ENCODE measurements at places on chromosomes 7 and 10.

GRCh38 chr7:8500286-8500685 lies 66.9 kb downstream of the NXPH1 start:
- no peak for DNase-seq

DNA sequence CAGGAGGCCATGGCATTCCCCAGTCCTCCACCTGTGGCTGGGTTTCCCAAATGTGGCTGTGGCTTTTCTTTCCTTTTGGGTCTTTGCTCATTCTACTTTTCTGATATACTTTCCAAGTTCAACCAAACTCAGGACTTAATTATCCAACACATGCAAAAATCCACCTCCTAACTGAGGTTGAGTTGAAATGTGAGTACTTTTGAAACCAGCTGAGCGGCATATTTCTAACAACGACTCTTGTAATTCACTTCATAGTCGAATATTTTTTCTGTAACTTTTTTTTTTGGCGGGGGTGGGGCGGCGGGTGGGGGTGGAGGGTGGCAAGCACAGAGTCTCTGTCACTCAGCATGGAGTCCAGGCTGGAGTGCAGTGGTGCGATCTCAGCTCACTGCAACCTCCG lies 165.2 kb upstream of the PITRM1 start:
- no peak for DNase-seq

- no peak for DNase-seq
Measured at GRCh38 chr7:127530148-127530547, 55.2 kb downstream of the GCC1 start.

- no peak for DNase-seq
Measured at GRCh38 chr7:23107781-23108180, 2.2 kb downstream of the KLHL7 start.

DNA sequence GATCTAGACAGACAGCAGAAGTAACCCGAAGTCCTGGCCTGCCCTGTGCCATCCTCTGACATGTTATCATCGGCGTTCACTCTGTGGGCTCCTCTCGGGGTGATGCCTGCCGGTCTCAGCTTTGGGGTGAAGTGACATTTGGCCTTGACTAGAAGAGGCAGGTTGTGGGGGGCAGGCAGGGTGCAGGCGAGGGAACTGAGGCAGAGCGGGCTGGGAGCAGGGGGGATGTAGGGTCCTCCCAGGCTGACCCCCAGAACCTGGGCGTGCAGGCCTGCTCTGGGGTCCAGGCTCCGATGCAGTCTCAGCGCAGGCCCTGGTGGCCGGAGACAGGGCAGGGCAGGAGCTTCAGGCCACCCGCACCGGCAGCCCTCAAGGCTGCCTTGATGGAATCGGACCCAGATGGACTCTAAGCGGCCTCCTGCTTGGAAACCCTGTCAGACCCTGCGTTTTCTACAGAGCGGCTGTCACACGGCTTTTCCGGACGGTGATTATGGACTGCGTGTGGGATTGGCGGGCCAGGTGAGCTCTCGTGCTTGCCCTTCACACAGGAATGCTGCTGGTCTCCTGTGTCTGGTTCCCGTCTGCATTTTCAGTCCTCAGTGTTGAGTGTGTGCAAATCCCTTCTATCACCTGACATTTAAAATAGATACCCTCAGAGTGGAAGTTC lies 842 bp upstream of the JAKMIP3 start:
- no peak for DNase-seq

GRCh38 chr7:95631527-95631926 lies 35.2 kb upstream of the PDK4 start:
- no peak for DNase-seq

- DNase-seq: no peak
Measured at GRCh38 chr7:158771213-158771834, 58.0 kb downstream of the ESYT2 start.

DNA sequence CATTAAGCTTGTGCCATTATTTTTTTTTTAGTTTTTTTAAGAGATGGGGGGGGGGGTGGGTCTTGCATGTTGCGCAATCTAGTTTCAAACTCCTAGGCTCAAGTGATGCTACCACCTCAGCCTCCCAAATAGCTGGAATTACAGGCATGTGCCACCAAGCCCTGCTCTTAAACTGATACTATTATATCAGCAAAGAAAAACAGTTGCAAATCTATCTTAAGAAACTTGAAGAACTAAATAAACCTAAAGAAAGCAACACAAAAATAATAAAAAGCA lies 47.5 kb downstream of the BRAF start:
- DNase-seq: no peak

DNA sequence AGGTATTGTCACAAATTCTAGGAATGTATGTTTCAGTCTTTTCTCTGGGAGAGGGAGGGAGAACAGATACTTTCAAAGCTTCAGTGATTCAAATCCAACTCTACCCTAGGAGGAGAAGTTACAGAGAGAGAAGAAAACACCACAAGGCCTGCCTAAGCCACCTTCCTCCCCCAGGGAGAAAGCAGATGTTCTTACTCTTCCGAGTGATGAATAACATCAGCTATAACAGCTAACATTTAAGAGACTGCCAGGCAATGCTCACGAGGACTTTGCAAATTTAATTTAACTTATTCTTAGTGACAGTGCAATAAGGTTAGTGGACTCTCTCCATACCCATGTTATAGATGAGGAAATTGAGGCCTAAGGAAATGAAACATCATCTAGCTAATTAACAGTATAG lies 36.8 kb downstream of the TAS2R41 start:
- no peak for DNase-seq

DNA sequence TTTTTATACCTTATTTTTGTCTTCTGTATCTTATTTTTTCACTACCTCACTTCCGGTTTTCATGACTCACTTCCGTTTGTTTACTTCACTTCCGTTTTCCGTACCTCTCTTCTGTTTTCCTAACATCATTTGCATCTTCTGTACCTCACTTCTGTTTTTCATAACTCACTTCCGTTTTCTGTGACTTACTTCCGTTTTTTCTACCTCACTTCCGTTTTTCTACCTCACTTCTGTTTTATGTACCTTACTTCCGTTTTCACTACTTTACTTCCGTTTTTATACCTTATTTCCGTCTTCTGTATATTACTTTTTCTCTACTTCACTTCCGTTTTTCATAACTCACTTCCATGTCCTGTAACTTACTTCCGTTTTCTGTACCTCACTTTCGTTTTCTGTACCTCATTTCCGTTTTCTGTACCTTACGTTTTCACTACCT lies 492.5 kb upstream of the AKR1E2 start:
- DNase-seq: no peak

DNA sequence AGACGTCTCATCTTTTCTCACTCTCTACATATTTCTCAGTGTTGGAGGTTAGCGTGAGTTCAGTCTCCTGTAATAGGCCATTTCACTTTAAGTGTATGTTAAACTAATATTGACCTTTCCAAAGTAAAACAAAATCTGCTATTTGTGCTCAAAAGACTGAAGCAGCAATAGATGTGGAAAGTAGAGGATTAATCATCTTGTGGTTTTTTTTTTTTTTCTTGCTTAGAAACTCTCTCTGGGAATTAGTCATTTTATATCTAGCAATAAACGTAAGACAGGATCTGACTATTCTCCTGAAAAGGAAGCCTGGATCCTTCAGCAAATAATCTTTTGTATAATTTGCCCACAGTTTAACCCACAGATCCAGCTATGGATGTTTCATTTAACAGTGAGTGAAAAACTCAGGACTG lies 81.7 kb downstream of the NRP1 start:
- DNase-seq: no peak
